ENCODE measurements at places on chromosomes 5 and 9.

DNA sequence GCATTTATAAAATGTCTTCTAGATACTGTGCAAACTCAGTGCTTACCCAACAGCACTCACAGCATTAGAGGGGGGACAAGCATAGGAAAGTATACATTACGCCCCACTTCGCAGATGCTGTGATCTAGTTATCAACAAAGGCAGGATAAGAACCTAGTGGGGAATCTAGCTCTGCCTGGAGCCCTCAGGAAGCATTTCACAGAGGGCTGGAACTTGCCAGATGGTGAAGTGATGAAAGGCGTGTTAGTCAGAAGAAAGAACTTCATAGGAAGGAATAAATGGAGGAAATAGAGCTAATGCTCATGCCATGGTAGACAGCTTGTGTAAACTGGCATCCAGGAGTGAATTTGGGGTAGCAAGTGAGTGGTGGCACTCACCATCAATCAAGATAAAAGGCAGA lies 25.8 kb downstream of the DIRAS2 start:
- H3K27ac ChIP-seq = no peak overlapping the region
- no peak for DNase-seq
- H3K4me3 ChIP-seq = no peak overlapping the region

- no peak overlapping the region for H3K27ac ChIP-seq
- H3K4me1 ChIP-seq = no peaks in the 10 kb centered on the region
- no peak overlapping the region for H3K4me3 ChIP-seq
- H3K36me3 ChIP-seq = no peaks in the 10 kb centered on the region
Observed at GRCh38 chr5:103089272-103089671, 30.7 kb downstream of the GIN1 start.

DNA sequence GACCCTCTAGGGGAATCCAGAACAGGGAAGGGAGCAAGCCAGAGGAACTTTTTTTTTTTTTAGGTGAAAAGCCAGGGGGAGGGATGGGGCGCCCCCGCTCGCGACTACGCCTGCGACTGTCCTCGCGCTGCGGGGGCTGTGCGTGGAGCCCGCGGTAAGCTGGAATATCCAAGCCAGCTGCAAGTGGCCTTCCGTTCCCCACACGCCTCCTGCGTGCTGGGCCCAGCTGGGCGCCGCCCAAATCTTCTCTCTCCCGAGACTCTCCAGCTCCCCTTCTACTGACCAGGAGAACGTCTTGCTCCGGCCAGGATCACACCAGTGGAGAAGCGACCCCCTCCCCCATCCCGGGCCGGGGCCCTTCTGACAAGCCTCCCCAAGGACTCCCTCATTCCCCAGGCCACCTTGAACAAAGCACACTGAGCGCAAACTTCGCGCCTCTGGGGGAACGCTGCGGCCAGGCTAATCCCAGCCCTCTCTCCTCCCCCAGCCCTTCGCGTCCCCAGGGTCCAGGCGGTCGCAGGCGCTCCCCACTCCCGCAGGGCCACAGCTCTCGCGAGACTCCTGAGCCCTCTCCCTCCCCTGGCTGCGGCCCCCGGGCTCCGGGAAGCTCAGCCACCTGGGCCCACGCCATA lies 6.6 kb downstream of the BARX1 start:
- peaks cover 94% of the 10 kb centered on the region for H3K27me3 ChIP-seq
- H3K4me1 ChIP-seq = peaks cover 2% of the 10 kb centered on the region
- DNase-seq = no peak
- no peak overlapping the region for H3K27ac ChIP-seq
- H3K4me3 ChIP-seq = no peak overlapping the region

GRCh38 chr9:88287972-88288371 lies 100.3 kb upstream of the SPIN1 start:
- no peak for DNase-seq
- no peak overlapping the region for H3K4me3 ChIP-seq
- no peak overlapping the region for H3K27ac ChIP-seq
- no peaks in the 10 kb centered on the region for H3K36me3 ChIP-seq
- H3K4me1 ChIP-seq = no peaks in the 10 kb centered on the region
- H3K27me3 ChIP-seq = no peaks in the 10 kb centered on the region

- H3K4me1 ChIP-seq = peaks cover 10% of the 10 kb centered on the region
- no peaks in the 10 kb centered on the region for H3K27me3 ChIP-seq
- H3K27ac ChIP-seq = no peak overlapping the region
- H3K4me3 ChIP-seq = no peak overlapping the region
- DNase-seq = no peak
Observed at GRCh38 chr5:126455728-126456127, 32.5 kb downstream of the GRAMD2B start.

GRCh38 chr5:56523790-56524575 lies 290.9 kb upstream of the ANKRD55 start:
- no peak overlapping the region for H3K27ac ChIP-seq
- no peak for DNase-seq
- H3K4me1 ChIP-seq = peaks cover 5% of the 10 kb centered on the region
- no peak overlapping the region for H3K4me3 ChIP-seq
- no peaks in the 10 kb centered on the region for H3K36me3 ChIP-seq
- no peaks in the 10 kb centered on the region for H3K27me3 ChIP-seq

DNA sequence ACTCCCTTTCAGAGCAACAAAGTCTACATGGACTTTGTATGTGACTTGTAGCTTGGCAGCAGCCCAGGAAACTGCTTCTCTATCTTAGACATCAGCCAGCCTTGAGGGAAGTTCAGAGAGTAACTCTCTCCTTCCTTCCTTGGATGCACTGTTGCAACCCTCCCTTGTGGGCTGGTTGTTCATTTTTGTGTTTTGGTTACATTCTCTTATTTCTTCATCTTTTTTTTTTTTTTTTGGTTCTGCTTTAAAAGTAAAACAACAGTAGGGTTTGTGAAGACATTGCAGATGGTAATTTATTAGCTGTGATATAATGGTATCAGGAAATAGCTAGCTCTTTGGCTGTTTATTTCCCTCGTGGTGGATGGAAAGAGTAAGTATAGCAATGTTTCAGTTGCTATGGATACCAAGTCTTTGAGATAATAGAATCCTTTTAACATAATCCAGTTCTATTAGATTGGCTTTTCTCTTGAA lies 97.9 kb upstream of the MAMDC2 start:
- no peak overlapping the region for H3K4me3 ChIP-seq
- no peak overlapping the region for H3K27ac ChIP-seq
- H3K27me3 ChIP-seq = no peaks in the 10 kb centered on the region

GRCh38 chr5:107127878-107128277 lies 542.9 kb downstream of the EFNA5 start:
- DNase-seq = no peak
- H3K27me3 ChIP-seq = no peaks in the 10 kb centered on the region
- H3K4me3 ChIP-seq = no peak overlapping the region
- H3K36me3 ChIP-seq = no peaks in the 10 kb centered on the region

GRCh38 chr5:122394284-122394930 lies 82.4 kb downstream of the SNCAIP start:
- H3K4me1 ChIP-seq = no peaks in the 10 kb centered on the region
- H3K27ac ChIP-seq = no peak overlapping the region
- no peak for DNase-seq
- H3K27me3 ChIP-seq = no peaks in the 10 kb centered on the region

DNA sequence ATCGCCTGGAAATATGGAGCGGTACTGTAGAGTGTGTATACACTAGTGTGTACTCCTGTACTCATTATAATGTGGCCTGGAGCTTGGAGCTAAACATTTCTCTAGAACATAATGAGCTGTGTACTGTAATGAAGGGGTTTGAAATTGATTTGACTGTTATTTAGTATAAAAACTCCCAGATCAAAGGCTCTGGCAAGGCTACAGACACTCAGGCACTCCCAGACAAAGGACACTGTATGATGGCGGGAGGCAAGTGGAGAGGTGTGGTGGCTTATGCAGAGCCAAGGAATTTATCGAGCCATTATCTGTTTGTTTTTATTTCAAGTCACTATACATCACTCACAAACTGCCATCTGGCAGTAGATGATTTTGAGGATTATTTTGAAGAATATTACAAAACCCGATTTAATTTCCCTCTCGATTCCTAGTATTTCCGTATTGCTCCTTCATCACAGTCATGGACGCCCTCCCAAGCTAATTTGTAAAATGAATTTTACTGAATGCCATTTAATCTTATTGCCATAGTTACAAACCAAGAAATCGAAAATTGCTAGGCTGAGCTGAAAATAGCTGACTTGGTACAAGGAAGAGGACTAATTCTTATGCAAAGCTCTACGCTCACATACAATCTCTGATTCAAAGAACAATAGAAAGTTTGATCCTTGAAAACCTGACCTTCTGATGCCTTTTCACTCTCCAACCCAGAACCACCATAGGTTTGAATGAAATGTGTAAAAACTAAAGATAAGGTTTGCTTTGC lies 240.2 kb upstream of the SEMA6A start:
- no peak overlapping the region for H3K27ac ChIP-seq
- no peaks in the 10 kb centered on the region for H3K27me3 ChIP-seq
- no peak for DNase-seq
- H3K4me3 ChIP-seq = no peak overlapping the region
- no peaks in the 10 kb centered on the region for H3K36me3 ChIP-seq

- peaks cover 34% of the 10 kb centered on the region for H3K4me1 ChIP-seq
- H3K36me3 ChIP-seq = no peaks in the 10 kb centered on the region
- no peak overlapping the region for H3K27ac ChIP-seq
Observed at GRCh38 chr9:105131981-105132380, 112.5 kb upstream of the SLC44A1 start.

DNA sequence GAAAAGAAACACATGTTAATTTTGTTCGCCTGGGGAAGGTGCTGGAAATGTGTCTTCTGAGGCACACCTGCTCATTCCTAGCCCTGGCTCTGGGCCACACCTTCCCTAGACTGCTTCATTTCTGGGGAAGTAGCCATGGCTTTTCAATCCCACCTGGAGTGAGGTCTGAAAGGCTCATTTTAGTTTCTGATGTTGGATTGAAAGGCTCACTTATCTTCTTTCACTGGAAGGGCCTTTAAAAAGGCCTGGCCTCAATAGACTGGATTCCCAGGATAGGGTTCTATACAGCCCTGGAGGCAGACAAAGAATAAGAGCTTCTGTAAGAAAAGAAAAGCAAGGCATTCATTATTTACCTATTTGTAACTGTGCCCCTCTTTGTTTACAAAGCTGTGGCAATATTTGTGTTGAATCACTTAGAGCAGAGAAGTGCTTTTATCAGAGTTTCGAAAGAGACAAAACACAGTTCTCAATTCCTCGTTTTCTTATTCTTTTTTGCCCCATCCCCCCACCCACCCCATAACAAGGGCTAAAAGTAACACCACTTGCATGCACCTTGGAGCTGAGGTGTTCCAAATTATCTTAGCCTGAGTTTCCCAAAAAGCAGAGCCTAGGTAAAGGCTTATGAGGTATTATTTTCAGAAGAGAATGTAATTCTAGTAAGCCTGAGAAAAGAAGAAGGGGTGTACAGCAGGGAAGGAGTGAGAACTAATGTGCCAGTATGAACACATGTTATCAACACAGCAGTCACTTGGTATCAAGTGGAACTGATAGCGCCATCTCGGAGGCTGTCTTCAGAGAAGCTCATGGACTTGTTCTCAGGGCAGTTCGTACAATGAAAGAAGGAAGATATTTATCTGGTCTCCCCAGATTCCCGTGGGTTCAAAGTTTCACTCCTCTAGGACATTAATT lies 413.1 kb downstream of the KCTD16 start:
- no peaks in the 10 kb centered on the region for H3K4me1 ChIP-seq
- no peaks in the 10 kb centered on the region for H3K36me3 ChIP-seq

GRCh38 chr5:10760096-10760920 lies 726 bp downstream of the DAP start:
- H3K27me3 ChIP-seq = no peaks in the 10 kb centered on the region
- peak overlapping the region; percentile 47 for H3K27ac ChIP-seq
- DNase-seq = peak; percentile 33

DNA sequence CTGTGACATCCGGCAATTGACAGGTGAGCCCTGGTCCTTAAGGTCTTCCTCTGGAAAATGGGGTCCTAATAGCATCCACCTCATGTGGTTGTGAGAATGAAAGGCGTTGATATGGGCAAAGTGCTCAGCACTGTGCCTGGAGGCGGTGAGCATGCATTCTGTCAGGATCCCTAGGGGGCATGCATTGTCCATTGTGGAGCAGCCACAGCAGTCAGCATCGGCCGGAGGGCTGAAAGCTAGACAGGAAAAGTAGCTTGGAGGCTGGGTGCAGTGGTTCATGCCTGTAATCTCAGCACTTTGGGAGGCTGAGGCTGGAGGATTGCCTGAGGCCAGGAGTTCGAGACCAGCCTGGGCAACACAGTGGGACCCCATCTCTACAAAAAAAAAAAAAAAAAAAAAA lies 122.2 kb downstream of the LHX2 start:
- no peak for DNase-seq
- H3K4me3 ChIP-seq = no peak overlapping the region
- no peaks in the 10 kb centered on the region for H3K36me3 ChIP-seq
- no peaks in the 10 kb centered on the region for H3K4me1 ChIP-seq

GRCh38 chr9:136306211-136307208 lies 2.6 kb upstream of the CCDC187 start:
- DNase-seq = no peak
- no peak overlapping the region for H3K27ac ChIP-seq
- no peaks in the 10 kb centered on the region for H3K4me1 ChIP-seq
- no peaks in the 10 kb centered on the region for H3K36me3 ChIP-seq

GRCh38 chr5:173778152-173778782 lies 109.9 kb upstream of the CPEB4 start:
- no peak for DNase-seq
- no peaks in the 10 kb centered on the region for H3K36me3 ChIP-seq
- no peak overlapping the region for H3K27ac ChIP-seq
- peaks cover 3% of the 10 kb centered on the region for H3K27me3 ChIP-seq
- H3K4me3 ChIP-seq = no peak overlapping the region
- peaks cover 5% of the 10 kb centered on the region for H3K4me1 ChIP-seq

DNA sequence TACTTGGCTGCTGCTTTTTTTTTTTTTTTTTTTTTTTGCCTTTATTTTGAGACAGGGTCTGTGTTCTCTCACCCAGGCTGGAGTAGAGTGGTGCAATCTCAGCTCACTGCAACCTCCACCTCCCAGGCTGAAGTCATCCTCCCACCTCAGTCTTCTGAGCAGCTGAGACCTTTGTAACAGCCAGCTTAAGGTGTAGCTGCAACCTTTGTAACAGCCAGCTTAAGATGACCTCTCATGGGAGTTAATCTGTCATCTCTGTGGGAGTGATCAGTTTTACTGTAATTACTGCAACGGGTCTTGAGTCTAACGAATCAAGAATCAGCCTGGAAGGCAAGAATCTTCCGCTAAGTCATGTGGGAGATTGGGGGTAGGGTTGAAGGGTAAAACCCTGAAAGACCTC lies 31.6 kb upstream of the SNX2 start:
- no peak overlapping the region for H3K27ac ChIP-seq
- no peak for DNase-seq
- peaks cover 7% of the 10 kb centered on the region for H3K27me3 ChIP-seq
- H3K4me1 ChIP-seq = no peaks in the 10 kb centered on the region
